ENCODE measurements at places on chromosomes 7 and 10.

DNA sequence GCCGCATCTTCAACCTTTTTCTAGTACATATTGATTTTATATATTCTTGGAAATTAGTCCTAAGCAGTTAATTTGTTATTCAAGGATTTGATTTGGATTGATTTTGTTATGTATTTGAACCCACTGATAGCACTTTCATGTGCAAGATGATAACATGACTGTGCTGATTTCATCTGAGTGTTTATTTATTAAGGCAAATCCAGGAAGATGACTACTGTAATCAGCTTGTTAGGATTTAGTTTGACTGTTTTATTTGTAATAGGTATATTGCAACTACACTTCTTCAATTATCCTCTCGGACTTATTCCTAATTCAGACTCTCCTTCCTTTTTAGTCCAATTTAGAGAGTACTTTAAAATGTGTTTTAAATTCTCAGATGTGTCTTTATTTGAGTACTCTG lies 75.1 kb upstream of the PRKG1 start:
- no peak for DNase-seq

GRCh38 chr7:50787825-50788224 lies 5.1 kb upstream of the GRB10 start:
- no peak for DNase-seq

- DNase-seq = no peak
These were observed 217.9 kb downstream of the ADAM12 start for GRCh38 chr10:126170371-126170770.

DNA sequence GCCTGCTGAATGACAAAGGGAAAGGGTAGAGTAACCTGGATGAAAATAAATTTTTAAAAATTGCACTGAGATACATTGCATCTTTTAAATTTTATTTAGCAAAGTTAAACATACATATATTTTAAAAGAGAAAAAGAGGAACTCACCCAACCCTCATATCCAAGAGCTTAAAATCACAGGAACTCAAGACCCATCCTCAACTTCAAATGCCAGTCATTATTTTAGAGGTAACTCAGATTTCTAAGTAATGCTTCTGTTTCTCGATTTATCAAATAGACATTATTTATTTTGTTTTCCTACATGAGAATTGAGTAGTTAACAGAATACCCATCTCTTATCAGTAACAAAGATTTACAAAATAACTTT lies 32.4 kb upstream of the KMT2E start:
- no peak for DNase-seq

DNA sequence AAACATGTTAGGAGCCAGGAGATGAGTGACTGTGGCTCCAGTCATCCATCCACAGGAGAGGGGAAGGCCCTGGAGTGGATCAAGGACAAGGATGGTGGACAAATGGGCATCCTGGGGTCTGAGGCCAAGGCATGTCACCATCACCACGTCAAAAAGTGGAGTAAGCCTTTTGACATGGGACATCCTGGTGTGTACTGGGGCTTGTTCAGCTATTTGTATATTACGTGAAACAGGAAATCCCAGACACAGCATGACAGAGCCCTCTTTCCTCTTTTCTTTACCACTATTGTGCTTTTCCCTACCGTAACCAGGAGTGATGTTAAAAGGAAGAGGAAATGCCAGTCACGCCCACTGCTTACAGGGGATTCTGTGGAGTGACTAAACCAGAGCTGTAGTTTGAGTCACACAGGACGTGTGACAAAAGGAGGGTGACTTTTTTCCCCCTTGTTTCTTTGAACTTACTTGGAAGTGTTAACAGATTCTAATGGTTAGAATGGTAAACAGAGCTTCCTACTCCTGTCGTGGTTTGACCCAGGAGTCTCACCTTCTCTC lies 15.4 kb downstream of the ACSL5 start:
- peak; percentile 50 for DNase-seq

DNA sequence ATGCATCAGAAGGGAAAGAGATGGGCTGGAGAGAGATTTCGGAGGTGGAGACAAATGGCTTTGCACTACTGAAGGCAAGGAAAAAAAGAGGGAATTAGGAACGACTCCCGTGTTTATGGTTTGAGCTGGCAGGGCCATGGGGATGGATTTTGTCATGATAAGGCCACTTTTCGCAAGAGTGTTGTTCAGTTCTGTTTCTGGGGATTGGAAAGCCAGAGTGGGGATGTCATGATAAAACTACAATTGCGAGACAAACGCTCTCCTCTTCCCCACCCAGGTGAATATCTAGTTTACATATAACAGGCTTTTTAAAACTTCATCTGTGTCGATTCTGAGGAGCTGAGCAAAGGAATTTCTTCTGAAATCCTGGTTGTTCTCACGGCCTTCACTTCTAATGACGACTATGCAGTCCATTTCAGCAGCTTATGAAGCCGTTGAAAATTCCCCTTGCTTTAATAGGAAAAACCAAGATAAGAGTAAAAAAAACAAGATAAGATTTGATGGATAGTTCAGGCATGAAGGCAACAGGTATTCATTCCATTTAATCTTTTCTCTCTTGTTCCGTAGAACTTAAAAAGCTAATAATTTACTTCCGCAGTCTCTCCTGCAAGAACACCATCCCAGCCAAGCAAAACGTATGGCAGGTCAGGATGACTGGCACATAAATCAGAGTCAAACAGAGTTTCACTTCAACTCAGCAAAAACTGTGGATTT lies 245.6 kb upstream of the PITRM1 start:
- no peak for DNase-seq

GRCh38 chr10:101814466-101815071 lies 3.7 kb downstream of the OGA start:
- no peak for DNase-seq

- DNase-seq = no peak
These were observed 90.1 kb downstream of the RGS10 start for GRCh38 chr10:119452396-119452795.

DNA sequence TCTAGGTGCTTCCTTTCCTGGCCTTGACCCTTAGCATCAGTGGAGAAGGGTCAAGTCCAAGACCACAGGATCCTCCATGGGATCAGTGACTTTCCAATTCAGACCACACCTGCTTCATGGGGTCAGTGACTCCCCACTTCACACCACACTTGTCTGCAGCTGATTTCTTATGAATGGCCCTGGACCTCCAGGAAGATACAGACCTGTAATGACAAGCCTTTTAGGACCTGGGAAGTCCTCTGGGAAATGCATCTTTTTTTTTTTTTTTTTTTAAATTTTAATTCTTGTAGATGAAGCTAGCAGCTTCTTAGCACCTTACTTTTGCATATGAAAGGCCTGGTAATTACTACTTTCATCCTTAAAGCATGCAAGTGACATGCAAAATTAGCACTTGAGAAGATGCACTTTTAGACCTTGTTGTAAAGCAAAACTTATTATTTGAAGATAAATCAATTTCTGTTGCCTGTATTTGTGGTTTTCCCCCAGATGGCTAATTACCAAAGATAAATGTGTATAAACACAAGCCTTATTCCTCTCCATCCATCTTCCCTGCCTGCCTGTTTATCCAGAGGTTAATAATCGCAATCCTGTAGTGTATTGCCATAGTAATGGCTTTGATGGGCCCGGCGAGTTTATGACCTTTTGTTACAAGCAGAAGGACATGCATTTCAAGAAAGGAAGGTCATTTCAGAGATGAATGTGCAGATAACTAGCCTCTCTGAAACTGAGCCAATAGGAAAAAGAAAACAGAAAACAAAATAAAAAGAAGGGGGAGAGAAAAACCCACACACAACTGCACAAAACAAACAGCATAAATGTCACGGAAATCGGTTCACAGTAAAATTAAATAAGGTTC lies 1018.7 kb downstream of the TYW1 start:
- no peak for DNase-seq

GRCh38 chr10:57992321-57993077 lies 275.2 kb downstream of the IPMK start:
- DNase-seq = no peak

GRCh38 chr7:2046581-2047565 lies 185.9 kb downstream of the MAD1L1 start:
- no peak for DNase-seq

GRCh38 chr10:104640339-104641186 lies 527 bp upstream of the SORCS3 start:
- no peak for DNase-seq

DNA sequence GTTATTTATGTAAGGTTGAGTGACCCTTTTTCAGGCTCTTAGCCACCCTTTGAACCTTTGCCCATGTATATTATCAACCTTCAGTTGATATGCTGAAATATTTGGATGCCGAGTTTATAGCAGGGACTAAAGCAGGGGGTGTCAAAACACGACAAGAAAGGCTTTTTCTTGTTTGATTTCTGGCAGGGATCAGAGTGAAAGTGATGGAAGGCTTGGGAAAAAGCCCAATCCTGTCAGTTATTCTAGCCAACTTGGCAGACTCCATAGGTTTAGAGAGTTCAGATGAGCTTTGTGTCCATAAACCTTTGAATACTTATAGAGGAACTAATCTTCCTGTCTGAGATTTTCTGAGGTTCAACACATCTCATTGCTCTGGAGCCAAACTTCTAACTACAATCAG lies 47.5 kb downstream of the INHBA start:
- DNase-seq = no peak

GRCh38 chr10:93364966-93365365 lies 117.2 kb downstream of the MYOF start:
- DNase-seq = no peak

- DNase-seq = no peak
These were observed 2.4 kb downstream of the EPO start for GRCh38 chr7:100722480-100723212.

GRCh38 chr7:155201325-155202087 lies 96.2 kb upstream of the INSIG1 start:
- DNase-seq = no peak

DNA sequence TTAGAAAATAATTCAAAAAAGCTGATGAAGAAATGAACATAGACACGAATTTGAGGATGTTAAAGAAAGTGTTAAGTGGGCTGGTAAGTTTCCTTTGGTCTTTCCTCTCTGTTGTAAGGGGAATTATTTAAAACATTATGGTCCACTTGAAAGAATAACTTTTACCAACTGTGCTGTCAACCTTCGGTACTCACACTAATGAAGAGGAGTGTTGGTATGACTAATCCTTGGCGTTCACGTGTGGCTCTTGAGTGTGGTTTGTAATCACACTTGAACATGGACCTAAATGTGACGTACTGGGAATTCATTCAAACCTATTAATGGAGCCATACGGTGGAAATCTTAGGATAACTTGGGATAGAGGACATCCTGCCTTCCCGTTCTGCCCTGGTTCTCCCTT lies 41.3 kb downstream of the TBXAS1 start:
- DNase-seq = no peak

DNA sequence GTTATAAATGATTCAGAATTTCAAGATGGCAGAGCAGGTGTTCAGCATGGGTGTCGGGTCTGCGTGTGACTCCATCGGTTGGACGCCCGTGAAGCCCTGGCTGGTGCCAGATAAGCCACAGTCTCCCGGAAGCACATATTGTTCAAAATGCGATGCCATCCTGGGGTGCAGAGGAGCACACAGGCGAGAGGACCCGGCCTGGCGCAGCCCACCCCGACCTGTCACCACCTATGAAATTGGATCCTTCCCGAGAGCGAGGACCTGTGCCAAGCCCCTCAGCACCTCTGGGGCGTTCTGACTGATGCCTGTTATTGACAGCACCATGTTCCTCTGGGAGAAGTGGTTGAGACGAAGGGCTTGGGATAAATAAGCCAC lies 110.1 kb downstream of the ACTR3B start:
- no peak for DNase-seq

DNA sequence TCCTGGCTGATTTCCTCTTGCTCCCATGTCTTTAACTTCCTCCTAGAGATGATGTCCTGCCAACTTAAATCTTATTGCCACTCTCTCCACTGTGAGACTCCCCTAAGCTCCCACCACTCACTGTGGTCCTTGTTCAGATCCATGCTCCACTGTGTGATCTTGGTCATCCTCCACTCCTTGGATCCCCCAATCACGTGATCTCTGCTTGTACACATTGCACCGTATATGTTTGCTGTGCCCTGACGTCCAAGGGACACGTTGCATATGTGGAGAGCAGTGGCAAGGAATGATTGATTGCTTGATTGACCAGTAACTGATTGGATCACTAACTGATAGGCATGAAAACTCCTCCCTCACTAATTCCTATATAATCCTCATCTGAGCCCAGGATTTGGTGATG lies 395.1 kb downstream of the SDK1 start:
- DNase-seq = no peak

- DNase-seq = no peak
These were observed 37.6 kb downstream of the PLXDC2 start for GRCh38 chr10:19853831-19854230.

DNA sequence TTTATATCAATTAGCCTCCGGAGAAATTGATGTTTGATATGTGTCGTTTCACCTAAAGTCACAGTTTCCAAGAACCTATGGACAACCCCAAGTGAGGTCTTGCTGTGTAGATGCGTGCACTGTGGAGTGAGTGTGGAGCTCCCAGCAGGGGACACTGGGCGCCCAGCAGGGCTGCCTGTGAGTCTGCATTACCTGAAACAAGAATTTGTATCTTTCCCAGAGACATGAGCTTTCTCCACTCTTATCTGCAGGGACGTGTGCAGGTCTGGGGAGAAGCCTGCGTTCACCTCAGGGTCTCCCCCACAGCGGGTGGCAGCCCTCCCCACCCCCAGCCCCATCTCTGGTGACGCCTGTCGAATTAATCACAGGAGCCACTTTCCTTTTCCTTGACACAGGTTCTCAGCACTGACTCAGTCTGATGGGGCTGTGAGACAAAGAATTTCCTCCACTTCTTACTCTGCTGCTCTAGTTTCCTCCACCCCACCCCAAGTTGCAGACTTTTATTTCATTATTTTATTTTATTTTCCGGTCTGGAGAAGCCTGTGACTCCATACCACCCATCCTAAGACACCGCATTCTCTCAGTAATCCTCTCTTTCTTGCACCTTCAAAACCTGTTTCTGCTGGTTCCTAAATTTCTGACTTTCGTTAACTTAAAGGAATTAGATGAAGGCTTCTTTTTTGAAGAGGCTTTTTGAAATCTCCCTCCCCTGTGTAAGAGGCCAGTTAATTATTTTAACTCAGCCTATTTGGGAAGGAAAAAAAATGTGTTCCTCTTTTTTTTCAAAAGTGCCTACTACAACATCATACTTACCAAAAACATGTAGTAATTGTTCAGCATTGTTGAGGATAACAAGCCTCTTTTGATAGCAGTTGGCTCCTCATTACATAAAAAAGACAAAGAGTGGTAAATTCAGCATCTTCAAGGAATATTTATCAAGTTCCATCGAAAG lies 17.0 kb upstream of the INSIG1 start:
- DNase-seq = no peak

DNA sequence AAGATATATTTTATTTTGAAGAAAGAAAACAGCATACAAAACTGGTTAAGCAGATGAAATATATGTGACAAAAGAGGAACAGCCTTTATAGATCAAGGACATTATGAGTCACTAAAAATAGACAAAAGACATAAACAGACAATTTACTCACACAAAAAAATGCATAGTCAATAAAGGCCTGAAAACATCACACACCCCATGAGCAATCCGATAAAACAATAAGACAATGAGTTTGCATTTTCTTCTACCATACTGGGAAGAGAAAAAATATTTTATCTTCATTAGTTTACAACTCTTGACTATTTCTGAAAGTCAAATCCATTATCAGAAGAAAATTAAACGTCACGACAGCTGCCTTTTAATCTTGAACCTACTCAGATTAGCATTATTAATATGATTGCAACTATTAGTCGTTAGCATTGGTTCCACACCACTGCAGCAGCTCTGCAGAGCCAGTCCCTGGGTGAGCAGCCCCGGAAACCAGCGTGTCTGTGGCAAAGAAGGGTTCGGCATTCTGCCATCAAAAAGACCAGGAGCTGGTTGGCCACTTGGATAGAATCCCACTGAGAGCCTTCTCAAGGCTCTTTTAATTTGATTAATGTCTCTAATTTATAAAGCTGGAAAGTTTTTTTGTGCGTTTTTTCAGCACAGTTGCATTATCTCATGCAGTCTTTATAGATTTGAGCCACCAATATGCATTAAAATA lies 305.4 kb upstream of the SHH start:
- no peak for DNase-seq
